ENCODE measurements at places on chromosomes 5 and 9.

GRCh38 chr9:34332076-34332964, 3.0 kb downstream of the NUDT2 start:
- DNase-seq: peak; percentile 39

GRCh38 chr5:15560421-15560820, 60.4 kb downstream of the FBXL7 start:
- DNase-seq: no peak

DNA sequence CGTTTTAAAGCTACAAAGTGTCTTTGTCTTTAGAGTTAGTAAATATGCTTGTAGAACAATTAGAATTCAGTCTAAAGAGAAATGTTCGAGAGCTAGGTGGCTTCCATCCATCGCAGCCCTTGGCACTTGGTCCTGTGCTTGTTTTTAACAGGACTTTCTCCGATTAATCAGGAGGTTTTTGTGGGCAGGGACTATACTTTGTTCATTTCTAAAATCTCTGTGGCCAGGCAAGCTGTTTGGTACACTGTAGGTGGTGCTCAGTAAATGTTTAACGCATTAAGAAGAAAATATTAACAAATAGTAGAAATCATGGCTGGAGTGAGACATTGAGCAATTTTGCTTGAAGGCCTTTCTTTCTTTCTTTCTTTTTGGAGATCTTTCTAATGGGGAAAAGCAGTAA, 20.8 kb downstream of the AGXT2 start:
- DNase-seq: no peak

- DNase-seq: no peak
These were observed 35.1 kb downstream of the SH3GLB2 start for GRCh38 chr9:128992995-128993394.

GRCh38 chr9:89340332-89340731, 22.0 kb downstream of the SECISBP2 start:
- DNase-seq: no peak

DNA sequence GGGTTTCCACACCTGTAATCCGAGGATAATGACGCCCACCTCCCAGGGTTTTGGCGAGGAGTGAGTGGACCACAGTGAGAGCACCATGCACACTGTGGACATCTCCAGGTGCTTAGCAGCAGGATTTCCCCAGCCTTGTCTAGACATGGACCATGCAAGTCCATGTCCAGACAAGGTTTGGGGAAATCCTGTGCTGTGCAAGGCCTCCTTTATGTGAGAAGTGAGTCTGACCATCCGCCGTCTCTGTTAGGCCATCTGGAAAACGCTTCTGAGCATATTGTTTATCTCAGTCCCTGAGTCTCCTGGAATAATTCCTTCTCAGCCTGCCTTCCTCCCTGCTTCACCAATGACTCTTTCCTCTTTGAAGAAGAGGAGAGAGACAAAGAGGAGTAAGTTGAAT, 26.2 kb upstream of the TNFAIP8 start:
- no peak for DNase-seq

DNA sequence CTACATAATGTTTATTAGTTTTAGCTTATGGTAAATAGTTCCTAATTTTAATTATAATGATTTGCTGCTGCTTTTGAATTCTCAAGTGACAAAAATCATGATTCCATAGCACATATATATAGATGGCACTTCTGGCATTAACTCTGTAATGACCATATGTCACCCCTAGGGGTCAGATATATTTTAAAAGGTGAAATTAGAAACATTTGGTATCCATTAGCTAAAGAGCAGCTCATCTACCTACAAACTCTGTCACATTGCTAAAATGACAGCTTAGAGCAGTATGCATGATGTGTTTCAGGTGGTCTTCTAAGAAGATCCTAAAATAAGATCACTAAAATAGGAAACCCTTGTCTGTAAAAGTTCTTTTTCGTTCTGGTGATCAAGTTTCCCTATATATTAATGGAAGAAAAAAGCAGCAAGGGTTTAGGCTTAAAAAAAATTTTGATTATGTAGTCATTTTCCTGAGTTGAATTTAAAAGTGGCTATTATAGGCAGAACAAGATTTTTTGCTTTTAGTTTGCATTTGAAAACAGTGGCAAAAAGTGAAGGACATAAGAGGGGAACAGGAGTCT, 157.7 kb upstream of the POU5F2 start:
- DNase-seq: no peak

- DNase-seq: peak; percentile 97
These were observed 55.9 kb upstream of the STXBP1 start for GRCh38 chr9:127555840-127556820.

- DNase-seq: no peak
These were observed 1816.1 kb upstream of the C9orf72 start for GRCh38 chr9:29389421-29389820.

- DNase-seq: no peak
These were observed 141.7 kb downstream of the DCP2 start for GRCh38 chr5:113118298-113118697.

DNA sequence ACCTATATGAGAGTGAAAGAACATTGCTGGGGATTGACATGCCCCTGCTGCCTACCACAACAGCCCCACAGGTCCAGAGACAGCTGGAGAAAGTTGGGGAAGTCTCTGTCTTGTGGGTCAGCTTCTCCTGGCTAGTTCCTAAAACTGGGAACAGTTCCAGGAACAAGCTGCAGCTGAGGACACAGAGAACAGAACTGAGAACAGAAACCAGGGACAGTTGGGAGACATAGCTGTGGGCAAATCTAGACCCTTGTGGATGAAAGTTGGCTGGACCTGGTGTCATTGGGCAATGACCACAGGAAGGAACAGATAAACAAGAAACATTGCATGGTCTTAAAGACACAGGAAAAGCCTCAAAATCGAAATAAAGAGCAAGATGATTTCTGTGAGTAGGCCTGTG, 58.3 kb upstream of the MOCS2 start:
- DNase-seq: no peak

DNA sequence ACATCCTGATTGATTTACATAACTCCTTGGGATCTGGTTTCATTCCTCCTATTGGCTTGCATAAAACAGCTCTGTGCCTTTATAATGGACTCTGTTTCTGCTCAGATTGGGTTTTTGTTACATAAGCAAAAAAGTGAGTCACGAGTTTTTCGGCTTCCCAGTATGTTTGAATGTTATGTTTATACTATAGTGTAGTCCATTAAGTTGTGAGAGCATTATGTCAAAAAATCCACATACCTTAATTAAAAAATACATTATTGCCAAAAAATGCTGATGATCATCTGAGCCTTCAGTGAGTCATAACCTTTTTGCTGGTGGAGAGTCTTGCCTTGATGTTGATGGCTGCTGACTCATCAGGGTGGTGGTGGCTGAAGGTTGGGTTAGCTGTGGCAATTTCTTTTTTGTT, 144.6 kb downstream of the CCDC171 start:
- DNase-seq: peak; percentile 94

DNA sequence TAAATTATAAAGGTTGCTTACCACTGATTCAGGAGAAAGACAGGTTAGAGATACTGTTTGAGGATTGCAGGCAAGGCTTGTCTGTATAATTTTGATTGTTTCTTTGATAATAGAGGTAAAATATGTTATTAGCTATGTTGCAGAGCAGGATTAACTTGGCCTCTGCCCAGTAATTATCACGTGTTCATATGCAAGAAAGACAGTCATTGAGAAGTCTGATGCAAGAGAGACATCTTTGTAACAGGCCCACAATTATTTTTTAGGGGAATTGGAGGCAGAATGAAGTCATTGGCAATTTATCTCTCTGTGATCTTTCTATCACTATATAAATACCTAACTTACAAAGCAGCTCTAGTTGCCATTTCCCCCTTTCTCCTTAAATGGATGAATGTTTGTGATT, 46.0 kb downstream of the SLC44A1 start:
- peak; percentile 72 for DNase-seq

- no peak for DNase-seq
These were observed 471.8 kb downstream of the KDM4C start for GRCh38 chr9:7229571-7229970.

DNA sequence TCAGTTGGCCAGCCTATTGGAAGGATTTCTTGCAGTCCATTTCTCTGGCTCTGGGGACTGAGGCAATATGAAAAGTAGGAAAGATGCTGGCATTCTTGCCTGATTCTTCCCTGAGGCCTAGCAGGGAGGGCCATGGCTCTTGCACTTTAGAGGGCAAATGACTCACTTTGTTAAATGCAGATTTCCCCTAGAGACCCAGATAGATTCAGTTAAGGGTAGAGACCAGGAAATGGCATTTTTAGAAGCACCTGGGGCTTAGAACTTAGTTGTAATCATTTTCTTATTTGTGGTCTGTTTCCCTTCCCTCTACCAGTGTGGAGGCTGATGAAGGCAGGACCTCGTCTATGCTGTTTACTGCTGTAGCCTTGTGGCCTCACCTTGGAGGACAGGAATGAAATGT, 112.8 kb upstream of the NR3C1 start:
- no peak for DNase-seq
